NCI-H2081 treated with DMSO at 0.1 percent for 48 hours (cell line): ENCODE measurements at places on chromosomes 12 and 14.

DNA sequence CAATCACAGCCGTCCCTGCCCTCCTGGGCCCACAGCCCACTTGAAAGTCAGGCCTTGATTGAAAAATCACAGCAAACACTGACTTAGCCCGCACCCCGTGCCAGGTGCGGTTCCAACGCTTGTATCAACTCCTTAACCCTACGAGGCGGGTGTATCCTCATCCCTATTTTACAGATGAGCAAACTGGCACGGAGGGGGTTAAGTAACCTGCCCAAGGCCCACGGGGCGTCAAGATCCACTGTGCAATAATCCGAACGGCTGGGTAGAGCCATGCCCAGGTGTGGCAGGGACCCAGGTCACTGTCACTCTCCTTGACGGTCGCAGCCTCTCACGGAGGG, 583 bp downstream of the DNAH10 start:
- DNase-seq, result no peak

DNA sequence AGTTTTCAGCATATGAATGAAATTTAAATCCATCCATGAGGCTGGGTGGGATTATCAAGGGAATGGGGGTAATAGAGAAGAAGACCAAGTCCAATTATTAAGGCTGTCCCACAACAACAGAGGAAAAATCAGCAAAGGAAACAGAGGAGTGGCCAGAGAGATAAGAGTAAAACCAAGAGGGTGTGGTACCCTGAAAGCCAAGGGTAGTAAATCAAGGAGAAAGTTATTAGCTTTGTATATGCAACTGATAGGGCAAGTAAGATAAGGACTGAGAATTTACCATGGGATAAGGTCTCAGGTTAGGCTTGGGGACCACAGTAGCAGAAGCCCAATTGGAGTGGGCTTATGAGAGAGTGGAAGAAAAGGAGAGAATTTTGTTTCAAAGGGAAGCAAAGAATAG, 134.5 kb downstream of the NUAK1 start:
- no peak for DNase-seq

DNA sequence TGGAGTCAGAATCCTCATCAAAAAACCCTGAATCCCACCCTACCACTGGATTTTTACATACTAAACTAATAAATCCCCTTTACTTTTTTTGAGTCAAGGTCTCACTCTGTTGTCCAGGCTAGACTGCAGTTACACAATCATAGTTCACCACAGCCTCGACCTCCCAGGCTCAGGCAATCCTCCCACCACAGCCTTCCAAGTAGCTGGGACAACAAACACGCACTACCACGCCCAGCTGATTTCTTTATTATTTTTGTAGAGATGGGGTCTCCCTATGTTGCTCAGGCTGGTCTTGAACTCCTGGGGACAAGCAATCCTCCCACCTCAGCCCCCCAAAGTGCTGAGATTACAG, 24.3 kb downstream of the SPTSSA start:
- no peak for DNase-seq

- no peak for DNase-seq
Measured at GRCh38 chr12:80269803-80270552, 170.6 kb downstream of the OTOGL start.

- no peak for DNase-seq
Measured at GRCh38 chr14:21894003-21894897, 220.6 kb upstream of the OR4E1 start.
